ENCODE measurements at places on chromosomes 3 and 15.

DNA sequence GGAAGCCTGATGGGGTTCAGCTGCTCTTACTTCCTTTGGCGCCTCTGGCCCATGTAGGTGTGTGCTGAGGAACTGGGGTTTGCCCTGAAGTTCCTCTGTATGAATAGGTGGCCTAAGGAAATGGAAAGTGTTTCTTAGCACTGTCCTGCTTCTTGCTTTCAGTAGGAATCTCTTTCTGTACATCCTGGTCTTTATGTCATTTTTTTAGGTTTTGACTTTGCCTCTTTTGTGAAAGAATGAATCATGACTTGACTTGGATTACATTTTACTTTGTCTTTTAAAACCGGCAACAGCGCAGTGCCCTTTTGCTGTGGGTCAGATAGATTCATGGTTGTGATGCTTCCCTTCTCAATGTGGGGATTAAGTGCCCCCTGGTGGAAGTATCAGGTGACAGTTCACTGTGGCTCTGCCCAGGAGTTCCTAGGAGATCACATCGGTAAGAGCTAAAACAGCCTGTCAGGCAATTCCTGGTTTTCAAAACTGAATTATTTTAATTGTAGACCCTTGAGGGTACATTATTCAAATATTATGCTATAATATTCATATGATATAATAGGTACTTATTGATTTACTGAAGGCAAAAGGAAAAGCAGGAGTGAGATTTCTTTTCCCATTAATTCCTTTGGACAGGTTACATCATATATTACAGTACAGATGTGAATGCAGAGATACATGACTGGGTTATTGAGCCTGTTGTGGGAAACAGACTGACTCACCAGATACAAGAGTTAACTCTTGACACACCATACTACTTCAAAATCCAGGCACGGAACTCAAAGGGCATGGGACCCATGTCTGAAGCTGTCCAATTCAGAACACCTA, 95.4 kb downstream of the HCN4 start:
- peak; percentile 30 for DNase-seq

GRCh38 chr15:68698708-68699107, 119.9 kb downstream of the CORO2B start:
- no peak for DNase-seq

- no peak for DNase-seq
Observed at GRCh38 chr3:142997330-142997729, 4.0 kb upstream of the U2SURP start.

- no peak for DNase-seq
Observed at GRCh38 chr15:48273049-48273448, 58.2 kb upstream of the DUT start.

GRCh38 chr3:129360705-129361460, 67.6 kb downstream of the EFCAB12 start:
- DNase-seq, result no peak

DNA sequence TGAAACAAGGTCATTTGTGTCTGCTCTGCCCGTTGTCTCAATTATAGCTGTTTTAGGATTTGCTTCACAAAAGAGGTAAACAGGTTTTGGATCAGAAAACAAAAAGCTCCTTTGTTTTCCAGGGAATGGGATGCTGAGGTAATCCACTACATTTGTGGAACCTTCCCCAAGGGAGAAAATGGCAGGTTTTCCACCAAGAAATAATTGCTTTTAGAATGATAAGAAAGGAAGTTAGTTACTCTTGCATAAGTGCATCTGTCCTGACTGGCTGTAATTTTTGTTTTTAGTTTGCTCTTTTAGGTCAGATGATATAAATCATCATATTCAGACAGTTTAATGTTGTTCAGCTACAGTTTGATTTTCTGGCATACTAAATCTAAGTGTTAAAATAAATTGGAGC, 198.5 kb upstream of the COL8A1 start:
- DNase-seq, result no peak

DNA sequence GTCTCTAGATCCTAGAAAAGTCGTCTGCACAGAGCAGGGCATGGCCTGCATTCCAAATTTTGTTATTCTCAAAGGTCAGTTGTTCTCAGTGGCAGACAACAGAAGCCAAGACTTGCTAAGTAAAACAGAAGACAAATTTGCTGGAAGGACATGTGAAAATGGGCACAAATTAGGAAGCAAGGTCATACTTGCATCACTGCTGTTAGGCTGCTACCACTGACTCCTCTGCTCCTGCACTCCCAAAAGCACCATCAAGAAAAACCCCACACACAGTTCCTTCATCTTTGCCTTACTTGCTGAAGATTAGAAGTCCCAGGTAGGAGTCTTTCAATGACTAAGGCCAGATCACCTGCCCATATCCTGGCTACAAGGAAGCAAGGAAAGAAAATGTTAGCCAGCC, 69.9 kb upstream of the ATP2C1 start:
- no peak for DNase-seq

GRCh38 chr3:36924744-36925521, 19.9 kb downstream of the TRANK1 start:
- no peak for DNase-seq

DNA sequence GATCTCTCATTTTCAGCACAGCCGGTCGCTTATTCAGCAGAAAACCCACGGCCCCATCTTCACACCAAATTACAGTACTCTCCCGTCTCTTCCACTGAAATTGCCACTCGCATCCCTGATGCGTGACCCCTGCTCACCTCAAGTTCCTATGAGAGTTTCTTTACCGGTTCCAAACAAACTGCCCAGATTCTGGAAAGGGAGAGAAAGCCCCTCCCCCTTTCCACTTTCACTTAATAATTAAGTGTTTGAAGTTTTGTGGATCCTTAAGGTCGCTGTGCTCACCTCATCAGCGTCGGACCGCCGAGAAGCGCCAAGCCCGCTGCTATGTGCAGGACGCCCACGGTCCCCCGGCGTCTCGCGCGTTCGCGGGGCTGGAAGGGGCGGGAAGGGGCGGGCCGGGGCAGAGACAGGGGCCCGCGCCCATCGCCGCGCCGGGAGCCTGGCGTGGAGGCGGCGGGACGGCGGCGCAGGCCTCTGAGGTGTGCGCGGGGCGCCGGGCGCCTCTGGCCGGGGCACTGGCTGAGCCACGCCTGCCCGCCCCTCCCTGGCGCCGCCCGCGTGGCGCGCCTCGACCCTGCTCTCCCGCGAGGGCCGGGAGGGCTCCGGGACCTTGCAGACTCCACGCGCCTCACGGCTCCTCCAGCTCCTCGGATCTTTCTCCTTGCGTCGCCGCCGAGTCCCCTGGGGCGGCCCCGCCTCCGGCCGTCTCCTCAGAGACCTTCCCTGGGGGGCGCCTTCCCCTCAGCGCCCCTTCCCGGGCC, at the start of gene GPR156:
Gene GPR156 (minus strand): TSS at position 476 of the 761 bp plus-strand sequence. CDS start 41,124 bp downstream, outside the sequence.
- DNase-seq, result no peak

- no peak for DNase-seq
Observed at GRCh38 chr3:173510565-173510964, 113.0 kb downstream of the NLGN1 start.

DNA sequence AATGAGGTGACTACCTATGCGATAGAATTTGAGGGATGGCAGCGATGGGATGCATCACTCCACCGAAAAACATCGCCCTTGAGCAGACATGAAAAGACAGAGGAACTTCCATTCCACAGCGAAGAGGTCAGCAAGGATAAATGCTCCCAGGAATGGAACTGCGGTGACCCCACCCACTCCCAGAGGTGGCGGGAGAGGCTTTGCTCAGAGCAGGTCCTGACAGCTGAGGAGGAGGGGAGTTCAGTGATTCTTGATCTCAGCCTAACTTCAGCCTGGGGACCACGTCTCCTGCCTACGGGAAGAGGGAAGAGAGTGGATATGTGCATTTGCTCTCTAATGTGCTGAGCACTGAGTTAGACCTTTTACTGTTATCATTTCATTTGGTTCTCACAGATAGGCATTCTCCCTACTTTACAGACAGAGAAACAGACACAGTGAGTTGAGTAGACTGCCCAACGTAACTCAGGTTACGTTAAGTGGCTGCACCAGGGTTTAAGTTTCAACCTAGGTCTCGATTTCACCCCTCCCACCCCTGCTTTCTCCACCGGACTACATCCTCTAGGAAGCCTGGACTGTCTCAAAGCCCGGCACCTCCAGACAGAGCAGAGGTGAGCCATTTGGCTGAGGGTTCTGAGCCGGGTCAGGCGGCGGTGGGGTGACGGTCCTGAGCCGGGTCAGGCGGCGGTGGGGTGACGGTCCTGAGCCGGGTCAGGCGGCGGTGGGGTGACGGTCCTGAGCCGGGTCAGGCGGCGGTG, 170.0 kb downstream of the RAB11A start:
- DNase-seq, result no peak

- DNase-seq, result no peak
Observed at GRCh38 chr3:42213417-42213816, 52.6 kb downstream of the CCK start.

- DNase-seq, result no peak
Observed at GRCh38 chr15:69781411-69782125, 316.1 kb downstream of the TLE3 start.

- DNase-seq, result no peak
Observed at GRCh38 chr3:128083980-128084674, 31.9 kb downstream of the SEC61A1 start.

DNA sequence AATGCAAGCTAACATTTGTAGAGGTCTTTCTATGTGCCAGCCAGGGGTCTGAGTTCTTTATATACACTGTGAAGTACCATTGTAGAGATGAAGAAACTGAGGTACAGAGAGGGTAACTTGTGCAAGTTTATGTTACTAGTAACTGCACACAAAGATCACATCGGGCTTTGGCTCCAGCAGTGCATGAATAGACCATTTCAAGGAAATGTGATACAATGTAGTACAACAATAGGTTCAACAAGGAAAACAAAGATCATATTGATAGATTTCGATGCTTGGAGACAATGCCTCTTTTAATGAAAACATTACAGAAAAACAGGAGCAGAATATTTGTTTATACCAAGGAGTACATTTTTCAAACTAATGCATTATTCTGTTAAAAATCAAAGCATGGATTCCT, 115.3 kb downstream of the POLR2M start:
- no peak for DNase-seq

Data from NCI-H1436 (cell line).